ENCODE measurements at places on chromosomes 1 and 21. TPM values are rescaled to one million over a fixed set of nuclear protein-coding genes. Genes with fewer than 3 reads are reported as not detected.

- no peak for DNase-seq
These were observed 1.8 kb upstream of the PTTG1IP start for GRCh38 chr21:44875316-44875700.

GRCh38 chr1:224089583-224089982, 24.3 kb upstream of the FBXO28 start:
- DNase-seq, result no peak

DNA sequence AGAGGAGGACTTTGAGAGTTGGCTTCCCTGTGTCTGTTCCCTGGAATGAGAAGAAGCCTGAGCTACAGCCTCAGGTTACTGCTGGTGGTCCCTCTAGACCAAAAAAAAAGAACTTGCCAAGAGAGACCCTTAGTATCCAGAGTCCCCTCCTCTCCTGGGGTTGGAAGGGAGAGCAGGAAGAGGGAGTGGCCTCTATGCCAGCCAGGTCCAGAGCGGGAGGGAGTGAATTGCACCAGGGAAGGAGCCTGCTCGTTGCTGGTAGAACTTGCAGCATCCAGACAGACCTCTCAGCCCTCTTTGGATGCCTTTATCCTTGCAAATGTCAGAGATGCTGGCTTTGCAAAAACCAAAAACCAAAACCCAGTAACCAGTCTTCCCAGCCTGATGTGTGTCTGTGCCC, 491.3 kb upstream of the VAMP3 start:
- no peak for DNase-seq

DNA sequence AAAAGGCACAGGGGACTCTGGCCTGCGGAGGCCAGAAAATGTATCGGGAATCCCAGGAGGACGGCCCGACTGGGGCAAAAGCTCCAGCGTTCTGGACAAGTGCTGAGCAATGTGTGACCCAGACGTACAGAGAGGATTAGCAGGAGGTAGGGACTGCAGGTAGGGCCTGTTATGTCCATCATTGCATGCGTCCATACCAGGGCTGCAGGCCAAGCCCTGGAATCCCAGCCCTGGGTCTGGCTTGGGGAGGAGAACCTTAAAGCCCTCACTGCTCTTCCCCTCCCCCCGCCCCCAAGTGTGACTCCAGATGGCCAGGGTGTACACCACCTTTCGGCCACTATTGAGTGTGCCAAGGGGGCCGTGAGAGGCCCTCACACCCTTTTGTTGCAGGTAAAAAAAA, 2.0 kb downstream of the RNF207 start:
- DNase-seq, result no peak

DNA sequence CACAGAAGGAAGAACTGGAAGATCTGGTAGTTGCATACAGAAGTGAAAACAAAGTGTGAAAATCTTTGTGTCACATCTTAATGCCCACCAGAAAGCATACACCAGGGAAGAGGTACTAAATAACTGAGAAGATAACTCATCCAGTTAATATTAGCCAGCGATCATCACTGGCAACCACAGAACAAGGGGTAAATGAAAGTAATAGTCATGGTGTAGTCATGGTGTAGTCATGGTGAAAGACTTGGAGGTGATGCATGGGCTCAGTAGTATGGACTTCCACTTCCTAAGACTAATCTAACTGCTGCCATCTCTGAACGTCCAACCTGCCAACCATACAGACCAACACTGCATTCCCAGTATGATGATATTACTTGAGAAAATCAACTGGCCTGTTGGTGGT, 481.2 kb upstream of the NR5A2 start:
- DNase-seq, result no peak

DNA sequence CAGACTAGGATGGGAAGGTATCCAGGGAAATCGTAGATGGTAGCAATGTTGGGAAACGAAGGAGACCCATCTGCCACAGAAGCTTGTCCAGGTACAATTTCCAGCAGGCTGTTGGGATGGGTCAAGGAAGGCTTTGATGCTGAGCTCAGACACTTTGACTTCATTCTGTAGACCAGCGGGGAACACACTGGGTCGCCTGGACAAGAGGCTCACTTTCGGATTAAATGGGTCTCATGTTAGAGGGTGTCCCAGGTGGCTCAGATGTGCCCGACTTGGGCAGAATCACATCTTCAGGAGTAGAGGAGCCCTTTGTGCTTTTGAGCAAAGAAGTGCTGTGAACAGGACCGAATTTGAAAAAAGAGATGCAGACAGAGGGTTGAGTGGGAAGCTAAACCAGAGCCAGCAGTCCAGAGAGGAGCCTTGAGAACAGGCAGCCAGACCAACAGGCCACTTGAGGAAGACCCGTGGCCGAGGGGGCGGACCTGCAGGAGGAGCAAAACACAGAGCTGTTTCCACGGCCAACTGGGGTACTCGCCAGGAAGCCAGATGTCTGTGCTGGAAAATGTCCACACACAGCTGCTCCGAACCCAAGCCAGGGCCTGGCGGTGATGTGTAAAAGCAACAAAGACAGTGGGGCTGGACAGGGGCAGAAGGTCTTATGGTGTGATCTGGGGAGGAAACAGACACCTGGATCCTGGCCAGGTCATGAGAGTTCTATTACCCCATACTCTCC, 146.9 kb downstream of the AJAP1 start:
- no peak for DNase-seq

GRCh38 chr1:113210248-113210647, 137.2 kb downstream of the LRIG2 start:
- DNase-seq, result no peak

DNA sequence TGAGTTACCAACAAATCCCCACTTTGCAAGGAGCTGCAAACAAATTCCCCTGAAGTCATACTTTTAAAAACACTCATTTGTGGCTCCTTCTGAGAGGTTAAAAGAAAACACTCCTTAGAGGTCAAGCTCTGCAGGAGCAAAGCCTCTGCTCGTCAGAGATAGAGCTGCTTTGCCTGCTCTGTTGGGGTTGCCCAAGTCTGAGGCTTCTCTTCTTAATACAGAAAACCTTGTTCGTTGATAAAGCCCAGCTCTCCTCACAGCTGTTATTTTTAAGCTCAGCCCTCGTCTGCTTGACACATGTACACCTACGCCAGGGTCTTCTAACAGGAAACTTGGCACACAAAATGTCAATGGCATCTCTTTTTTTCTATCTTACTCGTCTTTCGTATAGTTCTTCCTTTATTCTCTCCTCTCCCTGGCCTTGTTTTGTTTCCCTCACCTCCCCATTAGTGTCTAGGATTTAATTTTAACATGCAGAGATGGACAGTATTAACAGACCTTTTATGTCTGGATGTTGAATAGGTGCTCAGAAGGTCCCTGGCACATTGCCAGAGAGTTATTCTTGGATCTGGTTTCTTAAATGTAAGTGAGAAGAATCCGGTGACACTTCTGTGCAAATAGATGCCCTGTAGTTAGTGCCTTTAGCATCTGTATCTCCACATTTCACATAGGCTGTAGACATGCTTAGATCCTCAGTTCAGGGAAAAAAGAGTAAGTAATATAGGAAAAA, 86.0 kb downstream of the LRRC53 start:
- no peak for DNase-seq

- DNase-seq, result no peak
These were observed 139.2 kb downstream of the NEK7 start for GRCh38 chr1:198295971-198296370.

DNA sequence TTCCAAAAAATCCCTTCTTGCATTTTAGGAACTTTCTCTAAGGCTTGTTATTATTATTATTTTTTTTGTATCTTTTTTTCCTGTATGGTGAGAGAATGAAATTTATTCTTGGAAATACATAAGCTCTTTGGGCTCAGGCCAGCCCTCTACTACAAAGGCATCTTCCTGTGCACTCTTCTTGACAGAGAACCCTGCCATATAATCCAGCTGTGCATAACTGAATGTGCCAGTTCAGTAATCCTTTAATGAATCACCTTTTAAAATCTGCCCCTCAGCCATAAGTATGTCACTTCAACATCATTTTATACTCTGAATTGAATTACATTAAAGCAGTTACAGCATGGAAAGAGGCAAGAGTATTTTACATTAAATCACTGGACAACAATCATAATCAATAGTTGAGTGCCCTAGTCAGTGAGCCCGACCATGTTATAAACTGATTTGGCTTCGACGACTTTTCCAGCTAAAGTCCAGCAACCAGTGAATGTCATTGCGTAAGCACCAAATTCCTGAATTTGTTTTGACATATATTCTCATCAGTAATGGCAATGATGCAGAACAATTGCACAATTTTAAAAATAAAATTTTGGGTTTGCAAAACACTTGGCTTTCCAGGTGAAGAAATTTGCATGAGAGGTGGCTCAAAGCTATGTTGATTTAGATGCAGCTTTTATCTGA, 59.2 kb upstream of the KCNK2 start:
- no peak for DNase-seq

GRCh38 chr1:100231721-100232120, 17.9 kb downstream of the DBT start:
- no peak for DNase-seq

DNA sequence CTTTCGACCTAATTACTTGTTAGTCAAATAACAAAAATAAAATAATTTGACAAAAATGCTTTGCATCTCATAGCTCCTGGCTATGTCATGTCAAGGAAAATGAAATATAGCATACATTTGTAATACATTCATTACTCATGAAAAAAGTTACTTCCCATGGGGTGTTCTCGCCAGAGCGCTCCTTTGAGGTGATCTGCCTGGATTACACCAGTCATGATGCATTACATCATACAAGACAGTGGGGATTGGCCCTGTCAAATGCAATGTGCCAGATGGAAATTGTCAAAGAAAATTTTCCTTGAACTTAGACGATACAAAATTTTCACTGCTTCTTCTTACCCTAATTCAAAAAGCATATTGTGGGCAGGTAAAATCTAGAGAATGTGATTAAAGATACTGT, 215.6 kb upstream of the B3GALT2 start:
- DNase-seq, result no peak

GRCh38 chr1:210151052-210151672, 81.4 kb upstream of the SERTAD4 start:
- no peak for DNase-seq

DNA sequence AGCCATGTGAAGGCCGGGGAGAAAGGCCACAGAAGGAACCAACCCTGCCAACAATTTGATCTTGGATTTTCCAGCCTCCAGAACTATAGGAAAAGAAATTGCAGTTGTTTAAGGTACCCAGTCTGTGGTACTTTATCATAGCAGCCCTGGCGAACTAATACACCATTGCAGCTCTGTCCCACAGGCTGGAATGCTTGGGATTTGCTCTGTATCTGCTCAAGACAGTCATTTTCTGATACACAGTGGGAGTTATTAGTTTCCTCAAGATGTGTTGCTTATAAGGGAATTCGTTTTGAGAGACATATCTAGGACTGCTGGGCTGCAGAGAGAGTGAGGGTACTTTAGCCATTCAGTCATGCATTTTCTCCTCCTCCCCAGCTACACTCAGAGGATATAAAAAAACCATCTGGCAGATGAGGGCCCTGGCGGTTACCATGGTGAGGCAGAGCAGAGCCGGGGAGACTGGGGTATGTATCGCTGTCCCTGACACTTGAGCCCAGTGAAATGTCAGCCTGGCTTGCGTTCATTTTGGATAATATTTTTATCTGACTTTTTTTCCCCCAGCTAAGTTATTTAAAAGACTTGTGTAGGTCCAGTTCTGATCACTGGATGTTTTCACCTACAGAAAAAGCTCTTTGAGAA, 104.6 kb downstream of the DIRAS3 start:
- DNase-seq, result no peak

- DNase-seq, result no peak
These were observed 35.7 kb upstream of the LIN9 start for GRCh38 chr1:226344441-226345259.

DNA sequence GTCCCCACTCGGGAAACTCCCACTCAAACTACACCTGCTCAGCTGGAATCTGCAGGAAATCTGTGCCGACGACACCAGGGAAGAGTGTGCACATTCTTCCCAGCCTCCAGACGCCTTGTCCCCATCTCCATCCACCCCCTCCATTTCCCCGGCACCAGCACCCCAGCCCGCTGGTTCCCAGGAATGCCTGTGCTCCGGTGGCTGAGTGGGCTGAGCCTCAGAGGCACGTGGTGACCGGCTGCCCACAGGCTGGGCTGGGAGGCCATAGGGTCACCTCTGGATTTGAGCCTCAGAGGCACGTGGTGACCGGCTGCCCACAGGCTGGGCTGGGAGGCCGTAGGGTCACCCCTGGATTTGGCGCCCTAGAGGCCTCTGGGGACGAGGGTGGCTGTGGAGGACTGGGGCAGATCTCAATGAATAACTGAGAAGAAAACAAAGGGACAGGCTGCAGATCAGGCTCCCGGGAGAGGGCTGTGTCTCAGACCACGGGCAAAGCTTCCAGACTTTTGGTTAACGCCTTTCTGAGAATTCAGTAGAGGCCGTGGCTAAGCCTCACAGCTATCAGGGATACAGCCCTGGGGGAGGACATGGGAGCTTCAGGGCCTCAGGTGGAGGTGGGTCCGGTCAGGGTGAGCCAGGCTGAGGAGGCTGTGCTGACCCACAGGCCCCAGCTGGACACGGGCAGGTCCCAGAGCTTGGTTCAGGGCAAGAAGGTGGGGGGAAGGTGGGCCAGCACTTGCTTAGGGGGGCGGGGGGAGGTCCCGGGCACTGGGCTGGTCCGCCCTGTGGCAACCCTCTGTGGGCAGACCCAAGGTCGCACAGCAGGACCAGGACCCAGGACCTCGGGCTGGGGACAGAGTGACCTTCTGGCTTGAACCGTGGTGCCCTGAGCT, 17.3 kb upstream of the TTLL10 start:
- no peak for DNase-seq

GRCh38 chr21:26709090-26709489, 136.0 kb upstream of the CYYR1 start:
- DNase-seq, result no peak

DNA sequence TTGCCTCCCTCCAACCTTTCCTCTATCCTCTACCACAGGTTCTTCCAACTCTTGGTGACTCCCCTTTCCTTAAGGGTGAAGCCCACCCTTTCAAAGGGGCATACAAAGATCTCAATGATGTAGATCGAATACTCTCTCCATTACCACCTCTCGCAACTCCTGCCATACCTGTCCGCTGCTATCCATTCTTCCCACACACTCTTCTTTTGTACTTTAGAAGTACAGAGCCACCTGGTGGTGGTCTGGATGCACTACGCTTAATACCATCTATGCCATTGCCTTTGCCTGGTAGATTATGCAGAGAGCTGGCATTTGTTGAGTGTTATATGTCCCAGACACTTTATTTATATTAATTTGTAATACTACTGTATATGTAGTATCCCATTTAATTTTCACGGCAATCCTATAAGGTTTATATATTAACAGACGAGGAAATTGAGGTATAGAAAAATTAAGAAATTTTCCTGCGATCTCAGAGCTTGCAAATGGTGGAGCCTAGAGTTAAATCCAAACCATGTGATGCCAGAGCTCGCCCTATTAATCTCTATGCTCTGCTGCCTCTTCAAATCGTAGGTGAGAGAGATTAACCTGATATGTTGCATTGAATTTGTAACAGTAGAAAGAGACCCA, 22.9 kb downstream of the TSHB start:
- no peak for DNase-seq

The LRRC8D gene
- polyA plus RNA-seq, result 8.3 TPM

The TPTE gene
- polyA plus RNA-seq, result not detected

The STIL gene
- 0.53 TPM for polyA plus RNA-seq

The VHLL gene
- polyA plus RNA-seq, result not detected

The A3GALT2 gene
- not detected for polyA plus RNA-seq

The LRRC7 gene
- polyA plus RNA-seq, result 0.53 TPM

Measured in urinary bladder (tissue), 4 donors.